ENCODE measurements at places on chromosomes 2 and 18.

DNA sequence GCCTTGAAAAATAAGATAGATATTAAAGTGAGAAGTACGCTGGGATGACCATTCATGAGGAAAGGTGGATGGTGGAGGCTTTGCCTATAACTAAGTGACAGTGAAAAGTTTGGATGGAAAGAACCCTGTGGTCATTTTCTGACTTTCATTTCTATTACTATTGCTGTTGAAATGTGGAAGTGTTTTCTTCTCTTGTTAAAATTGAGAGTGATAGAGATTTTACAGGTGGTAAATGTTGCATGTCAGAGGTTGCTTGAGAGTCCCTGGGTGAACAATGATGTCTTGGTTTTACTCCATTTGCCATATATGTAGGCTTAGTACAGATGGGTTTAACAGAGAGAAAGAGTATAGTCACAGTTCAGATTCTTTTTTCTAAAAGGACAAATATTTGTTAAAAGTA is 18.4 kb downstream of the NCOA1 start:
- DNase-seq = no peak

DNA sequence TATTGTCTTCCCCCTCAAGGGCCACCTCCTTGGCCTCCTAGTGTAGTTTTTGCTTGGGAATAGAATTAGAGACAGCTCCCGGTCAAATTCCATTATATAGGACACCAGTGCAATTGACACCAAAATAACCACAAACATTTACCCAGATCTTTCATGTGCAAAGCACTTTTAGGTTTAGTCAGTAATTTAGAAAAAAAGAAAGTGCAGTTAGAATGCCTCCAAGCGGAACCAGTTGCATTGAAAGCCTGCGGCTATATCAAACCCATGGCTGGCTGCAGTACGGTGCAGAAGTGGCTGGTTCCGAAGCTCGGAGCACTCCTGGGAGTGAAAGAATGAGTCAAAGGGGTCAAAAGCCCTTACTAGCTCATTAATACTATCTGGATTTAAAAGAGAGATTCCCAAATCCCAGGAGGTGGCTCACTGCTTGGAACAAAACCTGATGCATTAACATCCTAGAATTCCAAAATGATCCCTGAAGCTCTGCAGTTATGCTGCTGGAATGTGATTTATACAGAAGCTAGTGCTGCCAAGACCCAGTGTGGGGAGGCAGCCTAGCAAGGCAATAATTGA is 432.2 kb upstream of the KLHL29 start:
- DNase-seq = no peak

DNA sequence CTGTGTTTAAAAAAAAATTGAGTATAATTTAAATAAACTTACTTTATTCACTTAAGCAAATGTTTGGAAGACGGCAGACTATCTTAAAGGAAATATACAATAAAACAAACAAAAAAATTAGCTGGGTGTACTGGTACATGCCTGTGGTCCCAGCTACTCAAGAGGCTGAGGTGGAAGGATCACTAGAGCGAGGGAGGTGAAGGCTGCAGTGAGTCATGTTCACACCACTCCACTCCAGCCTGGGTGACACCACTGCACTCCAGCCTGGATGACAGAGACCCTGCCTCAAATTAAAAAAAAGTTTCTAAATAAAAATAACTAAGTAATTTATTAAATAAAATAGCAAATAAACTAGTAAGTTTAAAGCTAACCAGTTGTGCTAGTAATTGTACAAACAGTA is 7.5 kb downstream of the PUM2 start:
- no peak for DNase-seq

DNA sequence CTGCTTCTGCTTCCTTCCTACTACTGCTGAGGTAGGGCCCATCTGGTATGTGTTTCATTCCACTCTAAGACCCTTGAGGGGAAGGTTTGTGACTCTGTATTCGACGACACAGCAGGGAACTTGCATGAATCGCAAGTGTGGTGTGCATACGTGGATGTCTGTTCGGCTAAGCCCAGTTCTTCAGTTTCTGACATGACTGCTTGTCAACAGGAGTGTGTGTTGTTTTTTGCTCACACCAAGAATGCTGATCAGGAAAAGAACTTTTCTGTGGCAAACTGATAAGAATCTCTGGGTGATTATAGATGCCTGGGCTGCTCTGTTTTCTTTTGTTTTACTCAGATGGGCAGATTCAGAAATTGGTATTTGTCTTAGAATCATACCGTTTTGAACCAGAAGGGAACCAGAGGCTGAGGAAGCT is 22.0 kb downstream of the TNFRSF11A start:
- no peak for DNase-seq

DNA sequence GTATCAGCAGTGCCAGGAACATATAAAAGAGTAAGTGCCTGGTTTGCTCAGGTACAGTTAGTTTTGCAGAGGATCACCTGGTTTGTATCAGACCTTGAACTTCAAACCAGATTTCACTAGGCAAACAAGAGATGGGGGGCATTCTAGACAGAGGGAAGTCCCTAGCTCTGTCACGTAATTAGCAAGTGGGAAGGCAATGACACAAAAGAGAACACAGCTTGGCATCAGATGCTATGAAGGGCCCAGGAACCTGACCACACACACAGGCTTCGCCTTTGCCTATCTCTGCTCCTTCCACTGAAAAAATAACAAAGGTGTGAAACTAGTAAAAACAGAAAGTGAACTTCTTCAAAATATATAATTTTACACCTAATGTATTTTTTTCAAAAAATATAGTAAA is 62.6 kb downstream of the CERKL start:
- no peak for DNase-seq

DNA sequence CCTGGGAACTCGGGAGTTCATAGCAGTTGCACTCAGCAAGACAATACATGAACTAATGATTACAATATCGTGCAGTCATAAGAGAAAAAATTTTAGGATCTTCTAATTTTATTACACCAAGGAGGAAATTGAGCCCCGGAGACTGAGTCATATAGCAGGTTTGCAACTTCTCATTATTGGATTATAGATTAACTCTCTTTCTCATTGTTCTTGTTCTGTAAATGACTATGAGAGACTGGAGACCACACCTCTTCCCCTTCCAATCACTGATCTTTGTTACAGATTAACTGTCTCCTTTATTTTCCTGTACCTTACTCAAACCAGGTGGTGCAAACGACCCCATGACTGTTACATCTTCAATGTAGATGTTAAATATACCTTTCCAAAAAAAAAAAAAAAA is 435.8 kb upstream of the DDX18 start:
- no peak for DNase-seq

- no peak for DNase-seq
These were observed 339.9 kb downstream of the KCNS3 start for GRCh38 chr2:18218160-18218933.

DNA sequence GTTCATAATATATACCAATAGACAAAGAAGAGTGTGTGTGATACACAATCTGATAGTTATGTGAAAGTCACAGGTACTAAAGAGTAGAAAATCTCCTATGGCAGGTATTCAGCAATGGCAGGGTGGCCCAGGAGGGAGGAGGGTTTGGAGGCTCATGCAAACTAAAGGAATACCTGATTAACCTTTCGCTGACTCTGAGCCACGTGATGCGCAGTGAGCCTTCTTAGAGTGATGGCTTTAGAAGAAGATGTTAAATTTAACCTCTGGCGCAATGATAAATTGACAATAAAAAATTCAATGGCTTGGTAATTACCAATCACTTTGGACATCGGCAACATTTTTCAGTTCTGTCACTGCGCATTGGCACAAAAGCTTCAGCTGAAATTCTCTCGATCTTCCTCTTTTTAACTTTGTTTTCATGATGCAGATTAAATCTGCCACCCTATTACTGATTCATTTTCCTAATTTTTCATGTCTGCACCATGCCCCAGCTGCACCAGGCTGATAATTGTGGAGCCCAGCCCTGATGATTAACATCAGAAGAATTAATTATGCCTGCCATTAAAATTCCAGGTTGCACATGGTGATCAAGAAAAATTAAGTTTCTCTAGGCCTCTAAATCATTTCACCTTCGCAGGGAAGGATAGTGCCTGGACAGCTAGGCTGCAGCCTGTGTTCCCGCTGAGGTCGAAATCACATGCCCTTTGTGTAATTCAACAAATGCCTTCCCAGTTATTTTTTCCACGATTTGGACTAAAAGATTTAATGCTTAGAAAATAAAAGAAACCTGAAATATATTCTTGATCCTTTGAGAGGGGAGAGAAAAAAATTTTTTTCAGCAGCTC is 250.6 kb upstream of the HNRNPA3 start:
- DNase-seq = no peak

GRCh38 chr2:164456619-164457018 is 164.7 kb downstream of the GRB14 start:
- DNase-seq = no peak

GRCh38 chr18:35049111-35050027 is 8.2 kb downstream of the MAPRE2 start:
- DNase-seq = peak; percentile 78

GRCh38 chr2:40499437-40499836 is 47.5 kb upstream of the SLC8A1 start:
- no peak for DNase-seq

DNA sequence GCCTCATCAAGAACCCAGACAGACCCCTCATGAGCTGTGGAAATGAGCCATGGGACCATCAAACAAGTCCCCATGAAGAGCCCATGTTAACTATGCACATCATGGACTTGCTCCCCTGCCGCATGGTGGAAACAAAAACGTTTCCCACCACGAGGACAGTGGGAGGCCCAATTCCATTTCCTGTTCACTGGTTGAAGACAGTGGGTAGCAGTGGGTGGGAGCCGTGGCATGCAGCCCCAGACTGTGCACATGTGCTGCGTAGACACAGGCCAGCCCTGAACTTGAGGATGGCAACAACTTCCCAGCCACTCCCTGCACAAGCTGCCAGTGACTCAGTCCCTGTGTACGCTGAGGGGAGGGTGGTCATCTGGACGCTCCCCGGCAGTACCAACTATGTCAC is 108.4 kb upstream of the LMAN1 start:
- DNase-seq = no peak

GRCh38 chr2:88070055-88070454 is 2.4 kb downstream of the SMYD1 start:
- no peak for DNase-seq

DNA sequence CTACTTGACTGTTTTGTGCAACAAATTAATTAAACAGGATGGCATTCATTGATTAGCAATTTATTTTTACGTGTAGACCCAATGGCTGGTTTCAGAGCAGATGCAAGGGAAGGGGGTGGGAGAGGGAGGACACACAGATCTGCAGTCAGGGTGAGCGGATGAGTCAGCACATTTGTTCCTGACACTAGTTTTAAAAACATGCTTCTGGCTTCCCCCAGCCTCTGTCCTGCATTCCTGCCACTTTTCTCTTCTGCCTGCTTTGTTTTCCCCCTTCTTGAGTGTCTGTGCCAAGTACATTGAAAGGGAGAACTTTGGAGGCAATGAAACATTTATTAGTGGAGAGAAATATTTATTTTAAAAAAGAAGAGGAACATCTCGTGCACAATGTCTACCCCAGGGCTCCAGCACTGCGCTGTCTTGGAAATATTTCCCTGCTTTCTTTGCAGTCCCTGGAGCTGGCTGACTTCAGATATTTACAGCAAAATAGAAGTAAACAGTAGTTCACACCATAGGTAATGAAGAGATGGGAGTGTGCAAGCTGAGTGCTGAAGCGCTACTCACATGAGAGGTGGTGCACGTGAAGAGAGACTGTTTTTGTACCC is 52.2 kb downstream of the NRP2 start:
- no peak for DNase-seq

DNA sequence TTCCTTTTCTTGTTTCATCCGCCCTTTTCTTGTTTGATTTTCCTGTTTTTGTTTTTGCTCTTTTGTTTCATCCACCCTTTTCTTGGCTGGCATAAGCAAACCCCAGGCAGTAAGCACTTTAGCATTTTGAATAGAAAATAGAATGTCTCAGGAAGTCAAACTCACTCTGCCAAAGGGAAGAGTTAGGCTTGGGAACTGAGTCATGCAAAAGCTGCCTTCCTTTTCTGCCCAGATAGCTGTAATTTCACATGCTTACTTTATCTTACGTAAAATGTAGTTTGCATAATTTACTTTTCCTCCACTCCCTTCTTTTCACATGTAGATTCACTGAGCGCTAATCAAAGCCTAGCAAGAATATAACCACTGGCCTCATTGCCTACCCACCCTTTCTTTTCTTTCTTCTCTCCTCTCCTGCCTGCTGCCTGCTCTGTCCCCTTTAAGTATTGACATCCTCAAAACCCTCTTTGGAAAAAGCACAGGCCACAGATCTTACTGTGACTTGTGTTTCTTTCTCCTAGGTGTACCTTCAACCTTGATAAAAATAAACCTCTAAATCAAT is 48.4 kb downstream of the CNGA3 start:
- no peak for DNase-seq

DNA sequence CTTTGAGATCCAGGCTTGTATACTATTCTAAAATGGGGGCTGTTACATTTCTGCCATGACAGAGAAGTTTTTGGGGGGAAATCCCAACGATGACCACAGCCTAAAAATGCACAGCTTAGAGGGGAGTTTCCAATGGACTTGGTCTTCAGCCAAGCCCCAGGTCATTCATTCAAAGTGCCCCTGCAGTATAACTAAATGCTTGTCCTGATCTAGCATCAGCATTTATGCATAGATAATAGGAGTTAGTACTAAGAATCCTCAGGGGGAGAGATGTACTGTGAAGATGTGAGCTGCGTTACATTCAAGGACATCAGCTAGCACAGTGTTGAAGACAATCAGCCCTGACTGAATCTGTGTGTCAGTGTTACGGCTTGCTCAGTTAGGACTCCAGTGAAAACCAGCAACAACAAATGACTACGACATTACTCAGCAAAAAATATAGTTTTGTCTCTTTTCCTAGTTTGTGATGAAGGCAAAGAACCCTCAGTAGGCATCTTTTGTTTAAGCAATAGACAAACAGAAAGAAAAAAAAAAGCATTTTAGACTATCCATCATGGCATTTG is 160.9 kb downstream of the ZEB2 start:
- DNase-seq = no peak

- DNase-seq = no peak
These were observed 99.6 kb downstream of the PRPF40A start for GRCh38 chr2:152617456-152618192.

DNA sequence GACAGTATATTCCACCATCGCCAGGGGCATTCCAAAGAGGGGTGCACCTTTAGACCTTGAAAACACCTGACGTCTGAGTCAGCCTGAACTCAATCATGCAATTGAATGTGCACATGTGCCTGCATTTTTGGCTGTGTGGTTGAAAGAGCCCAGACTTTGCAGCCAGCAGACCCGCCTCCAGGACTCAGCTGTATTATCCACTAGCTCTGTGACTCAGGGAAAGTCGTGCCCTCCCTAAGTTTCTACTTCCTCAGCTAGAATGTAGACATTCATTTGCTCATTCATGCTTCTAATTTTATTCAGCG is 94.2 kb downstream of the LRRC30 start:
- no peak for DNase-seq

GRCh38 chr2:213162516-213163118 is 11.2 kb upstream of the IKZF2 start:
- DNase-seq = no peak

DNA sequence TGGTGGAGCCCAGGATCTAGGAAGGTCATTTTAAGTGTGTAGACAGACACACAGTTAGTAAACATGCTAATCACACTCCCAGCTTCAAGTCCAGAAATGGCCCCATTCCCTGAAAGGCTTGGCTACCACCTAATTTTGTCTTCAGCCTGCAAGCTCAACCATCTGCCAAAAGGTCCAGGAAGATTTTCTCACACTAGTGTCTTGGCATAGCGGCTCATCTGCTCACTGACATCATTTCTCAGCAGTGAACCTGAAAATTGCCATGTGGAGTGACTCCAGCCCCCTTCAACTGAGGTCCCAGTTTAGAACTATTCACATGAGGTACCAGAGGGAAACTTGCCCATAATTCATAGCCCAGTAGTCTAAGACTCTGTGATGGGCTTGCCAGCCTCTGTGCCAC is 748.9 kb downstream of the LRP1B start:
- no peak for DNase-seq
